AG04450 (cell line): ENCODE measurements at places on chromosomes 12 and 14. TPM values are rescaled to one million over a fixed set of nuclear protein-coding genes. Genes with fewer than 3 reads are reported as not detected.

The APOLD1 gene
- polyA plus RNA-seq = 2.2 and 2.6 TPM in 2 replicates

The ASCL1 gene
- polyA plus RNA-seq = not detected in 2 replicates

The RIC8B gene
- 9.5 and 11.2 TPM in 2 replicates for polyA plus RNA-seq

The EAPP gene
- 47.9 and 66.8 TPM in 2 replicates for polyA plus RNA-seq

The FAIM2 gene
- polyA plus RNA-seq = 5.9 and 9.1 TPM in 2 replicates

The CLEC4D gene
- not detected in 2 replicates for polyA plus RNA-seq

The MYO1H gene
- not detected in 2 replicates for polyA plus RNA-seq

The SLC4A8 gene
- polyA plus RNA-seq = 6.6 and 6.9 TPM in 2 replicates

The PLXNC1 gene
- 3.8 and 4.8 TPM in 2 replicates for polyA plus RNA-seq

The KRT4 gene
- 0.04 and 0.16 TPM in 2 replicates for polyA plus RNA-seq

The NRXN3 gene
- polyA plus RNA-seq = 0.96 and 1.1 TPM in 2 replicates

The RNASE1 gene
- polyA plus RNA-seq = not detected in 2 replicates

The OTOGL gene
- 0.05 and 0.07 TPM in 2 replicates for polyA plus RNA-seq

The IL22 gene
- not detected in 2 replicates for polyA plus RNA-seq

The ZBTB39 gene
- polyA plus RNA-seq = 5.8 and 6.4 TPM in 2 replicates

The OR6J1 gene
- not detected in 2 replicates for polyA plus RNA-seq

The OGFOD2 gene
- polyA plus RNA-seq = 6.1 and 8.9 TPM in 2 replicates

The MDGA2 gene
- polyA plus RNA-seq = not detected in 2 replicates

The WBP11 gene
- 13.2 and 16.5 TPM in 2 replicates for polyA plus RNA-seq

The LRCOL1 gene
- 0.11 and 0.35 TPM in 2 replicates for polyA plus RNA-seq

The PLEKHG3 gene
- 6.4 and 6.6 TPM in 2 replicates for polyA plus RNA-seq

The TCL1B gene
- polyA plus RNA-seq = not detected in 2 replicates

The FGD4 gene
- 4.7 and 5.1 TPM in 2 replicates for polyA plus RNA-seq

The CNOT2 gene
- polyA plus RNA-seq = 74.3 and 77.2 TPM in 2 replicates

The CFAP54 gene
- polyA plus RNA-seq = 0.82 and 1.2 TPM in 2 replicates

The TULP3 gene
- polyA plus RNA-seq = 41.6 and 48.7 TPM in 2 replicates

The NAV3 gene
- 29.8 and 36.1 TPM in 2 replicates for polyA plus RNA-seq

The AKAP6 gene
- polyA plus RNA-seq = 0.78 and 1.3 TPM in 2 replicates

The CCDC60 gene
- polyA plus RNA-seq = not detected in 2 replicates

The PRICKLE1 gene
- 36.0 and 50.0 TPM in 2 replicates for polyA plus RNA-seq

The SMOC1 gene
- 19.2 and 21.9 TPM in 2 replicates for polyA plus RNA-seq

The CLEC4A gene
- polyA plus RNA-seq = 0.19 and 0.24 TPM in 2 replicates

The MBIP gene
- 25.6 and 36.8 TPM in 2 replicates for polyA plus RNA-seq

The EML5 gene
- polyA plus RNA-seq = 3.0 and 3.6 TPM in 2 replicates

The DBX2 gene
- not detected in 2 replicates for polyA plus RNA-seq

The IAPP gene
- polyA plus RNA-seq = not detected in 2 replicates

The PPP1R1A gene
- not detected in 2 replicates for polyA plus RNA-seq

The TSPAN8 gene
- polyA plus RNA-seq = not detected in 2 replicates

The KIF26A gene
- polyA plus RNA-seq = not detected in 2 replicates

The ADSS1 gene
- 2.8 and 4.2 TPM in 2 replicates for polyA plus RNA-seq

The NPAS3 gene
- not detected in 2 replicates for polyA plus RNA-seq

The KRT5 gene
- 0.31 TPM in 1 of 2 replicates, not detected in the other for polyA plus RNA-seq

The RNFT2 gene
- polyA plus RNA-seq = 2.1 and 2.3 TPM in 2 replicates
